GM04503 (cell line): ENCODE measurements at places on chromosomes 4 and X.
A peak's percentile ranks its signal among the peaks of the same experiment; 100 is the strongest.

DNA sequence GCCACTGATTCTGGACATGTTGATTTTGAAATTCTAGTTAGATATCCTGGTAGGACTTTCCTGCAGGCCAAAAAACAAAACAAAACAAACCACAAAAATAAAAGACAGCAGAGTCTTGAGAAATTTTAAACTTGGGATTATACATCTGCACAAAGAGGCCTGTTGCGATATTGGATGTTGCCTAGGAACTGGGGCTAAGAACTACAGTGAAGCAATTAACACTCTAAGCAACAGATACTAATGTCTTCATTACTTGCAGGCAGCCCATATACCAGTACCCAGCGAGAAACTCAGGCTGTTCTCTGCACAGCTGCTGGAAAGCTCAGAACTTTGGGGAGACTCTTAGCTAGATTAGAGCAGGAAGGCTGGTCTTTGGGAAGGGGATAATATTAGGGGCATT lies 69.1 kb upstream of the SCOC start:
- DNase-seq: no peak

DNA sequence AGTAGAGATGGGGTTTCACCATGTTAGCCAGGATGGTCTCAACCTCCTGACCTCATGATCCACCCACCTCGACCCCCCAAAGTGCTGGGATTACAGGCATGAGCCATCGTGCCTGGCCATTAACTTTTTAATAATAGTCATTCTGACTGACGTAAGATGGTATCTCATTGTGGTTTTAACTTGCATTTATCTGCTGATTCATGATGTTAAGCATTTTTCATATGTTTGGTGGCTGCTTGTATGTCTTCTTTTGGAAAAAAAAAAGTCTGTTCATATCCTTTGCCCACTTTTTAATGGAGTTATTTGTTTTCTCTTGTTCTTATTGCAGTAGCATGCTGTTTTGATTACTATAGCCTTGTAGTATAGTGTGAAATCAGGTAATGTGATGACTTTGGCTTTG lies 45.8 kb downstream of the ANXA10 start:
- peak; percentile 12 for DNase-seq

DNA sequence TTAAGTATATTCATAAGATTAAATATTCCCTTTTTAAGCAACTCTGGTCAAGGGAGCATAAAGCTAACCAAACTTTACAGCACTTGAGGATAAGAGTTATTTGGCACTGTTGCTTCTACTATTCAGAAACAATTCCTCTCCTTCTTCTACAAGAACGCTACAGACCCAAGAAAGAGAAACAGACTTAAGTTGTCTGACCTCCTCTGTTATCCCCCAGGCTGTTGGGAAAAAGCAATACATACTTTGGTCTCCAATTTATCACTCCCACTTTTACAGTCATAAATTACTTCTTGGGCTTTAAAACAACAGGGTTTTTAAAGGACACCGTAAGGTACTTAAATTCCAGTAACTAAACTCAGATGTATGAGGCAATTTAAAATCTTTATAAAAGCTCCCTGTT lies 147.4 kb downstream of the COL25A1 start:
- DNase-seq: no peak

- no peak for DNase-seq
These were observed 3.9 kb downstream of the MAMLD1 start for GRCh38 chrX:150366951-150367545.

- no peak for DNase-seq
These were observed 11.6 kb downstream of the FRMPD4 start for GRCh38 chrX:12149670-12150407.

DNA sequence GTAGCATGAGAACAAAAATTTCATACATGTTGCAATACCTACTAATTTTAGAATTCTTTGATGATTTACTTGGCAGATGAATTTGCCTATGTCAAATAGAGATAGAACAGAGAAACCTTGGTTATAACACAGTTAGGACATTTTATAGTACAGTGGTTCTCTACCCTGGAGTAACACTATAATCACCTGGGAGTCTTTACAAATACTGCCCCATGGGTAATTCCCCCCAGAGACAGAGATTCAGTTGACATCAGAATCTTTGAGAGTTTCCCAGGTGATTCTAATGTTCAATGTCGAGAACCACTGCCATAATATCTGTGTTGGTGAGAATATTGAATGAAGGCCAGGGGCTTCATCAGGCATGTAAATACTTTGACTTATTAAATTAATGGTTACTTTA lies 401.3 kb upstream of the NDST4 start:
- DNase-seq: no peak

DNA sequence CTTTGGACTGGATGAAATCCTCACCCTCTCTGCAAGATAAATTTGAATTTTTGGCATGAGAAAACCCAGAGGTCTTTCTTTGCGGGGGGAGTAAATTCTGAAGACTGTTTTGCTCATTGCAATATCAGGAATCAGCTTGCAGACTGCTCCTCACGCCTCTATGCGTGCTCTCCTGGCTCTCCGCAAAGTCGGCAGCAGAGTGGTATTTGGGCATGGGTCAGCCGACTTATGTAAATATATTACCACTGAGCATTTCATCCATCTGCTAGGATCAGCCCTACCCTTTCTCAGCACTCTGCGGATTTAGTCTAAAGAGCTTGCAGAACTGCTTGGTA lies 288.0 kb downstream of the ASMT start:
- no peak for DNase-seq

GRCh38 chr4:75497133-75497532 lies 17.1 kb downstream of the RCHY1 start:
- no peak for DNase-seq

DNA sequence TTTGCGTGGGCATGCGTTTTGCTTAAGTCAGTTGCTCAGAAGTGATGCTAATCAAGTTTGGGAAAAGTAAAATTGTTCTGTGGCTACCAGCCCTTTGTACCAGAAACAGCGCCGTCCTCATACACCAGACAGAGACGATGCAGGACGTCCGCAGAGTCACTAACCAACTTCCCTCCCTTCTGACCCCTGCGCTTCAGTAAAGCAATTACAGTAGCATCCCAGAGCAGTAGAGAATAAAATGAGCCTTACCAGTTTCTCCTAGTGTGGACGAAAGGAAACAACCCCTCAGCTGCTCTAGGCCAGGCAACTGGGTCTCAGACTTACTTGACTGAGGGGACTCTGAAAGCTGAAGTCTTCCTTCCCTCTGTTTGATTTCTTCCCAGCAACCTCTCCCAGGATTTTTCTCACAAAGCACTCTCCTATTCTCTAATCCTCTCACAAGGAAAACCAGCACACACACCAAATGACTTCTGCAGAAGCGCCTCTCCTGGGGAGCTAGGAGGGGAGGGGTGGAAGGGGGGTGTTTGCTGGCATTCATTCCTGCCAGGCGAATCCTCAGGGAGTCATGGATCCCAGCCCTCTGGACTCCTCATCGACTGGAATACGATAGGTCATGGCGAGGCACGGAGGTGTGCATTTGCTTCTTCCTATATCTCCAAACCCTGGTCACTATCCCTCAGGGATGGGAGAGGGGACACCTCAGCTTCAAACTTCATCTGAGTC lies 56.0 kb upstream of the MID1 start:
- DNase-seq: no peak

- no peak for DNase-seq
These were observed 3.2 kb downstream of the MAPK10 start for GRCh38 chr4:86356425-86357210.

DNA sequence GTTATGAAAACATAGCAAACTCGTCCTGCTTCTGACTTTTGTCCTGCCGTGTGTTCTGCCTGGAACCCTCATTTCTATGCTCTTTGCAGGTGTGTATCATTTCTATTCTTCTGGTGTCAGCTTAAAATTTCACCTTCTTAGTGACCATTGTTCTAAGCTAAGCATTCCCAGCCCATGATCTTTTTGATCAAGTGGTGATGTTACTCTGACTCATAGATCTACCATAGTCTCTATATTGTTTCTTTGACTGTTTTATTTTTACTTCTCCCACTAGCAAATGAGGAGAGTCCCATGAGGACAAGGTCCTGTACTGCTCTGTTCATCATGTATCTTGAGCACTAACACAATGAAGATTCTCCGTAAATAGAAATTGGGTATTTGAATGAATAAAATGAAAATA lies 14.1 kb upstream of the CXCL6 start:
- no peak for DNase-seq

DNA sequence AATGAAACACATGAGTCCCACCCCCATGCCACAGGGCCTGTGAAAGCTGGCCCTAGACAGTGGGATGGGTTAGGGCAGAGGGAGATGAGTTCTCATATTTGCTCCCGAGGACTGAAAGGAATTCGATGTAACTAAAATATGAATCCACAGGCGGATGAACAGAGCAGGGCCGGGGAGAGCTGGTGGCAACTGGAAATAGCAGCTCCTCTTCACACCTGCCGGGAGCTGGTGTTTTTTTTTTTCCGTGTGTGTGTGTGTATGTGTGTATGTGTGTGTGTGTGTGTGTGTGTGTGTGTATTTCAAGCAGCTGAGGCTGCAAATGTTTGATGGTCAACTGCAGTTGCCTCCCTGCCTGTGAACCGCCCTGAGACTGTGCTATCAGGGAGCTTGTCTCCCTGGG lies 115.1 kb upstream of the PSAPL1 start:
- no peak for DNase-seq

DNA sequence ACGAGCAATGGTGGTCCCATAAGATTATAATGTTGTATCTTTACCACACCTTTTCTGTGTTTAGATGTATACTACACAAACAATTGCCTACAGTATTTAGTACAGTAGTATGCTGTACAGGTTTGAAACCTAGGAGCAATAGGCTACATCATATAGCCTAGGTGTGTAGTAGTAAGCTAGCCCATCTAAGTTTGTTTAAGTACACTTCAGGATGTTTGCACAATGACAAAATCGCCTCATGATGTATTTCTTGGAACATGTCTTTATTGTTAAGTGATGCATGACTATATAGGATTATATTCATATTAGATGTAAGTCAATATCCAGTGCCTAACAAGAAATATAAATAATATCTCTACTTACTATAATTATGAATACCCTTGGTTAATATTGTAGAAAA lies 104.6 kb downstream of the SLC10A6 start:
- no peak for DNase-seq

- DNase-seq: no peak
These were observed 399.0 kb downstream of the NKX6-1 start for GRCh38 chr4:84100071-84100470.

DNA sequence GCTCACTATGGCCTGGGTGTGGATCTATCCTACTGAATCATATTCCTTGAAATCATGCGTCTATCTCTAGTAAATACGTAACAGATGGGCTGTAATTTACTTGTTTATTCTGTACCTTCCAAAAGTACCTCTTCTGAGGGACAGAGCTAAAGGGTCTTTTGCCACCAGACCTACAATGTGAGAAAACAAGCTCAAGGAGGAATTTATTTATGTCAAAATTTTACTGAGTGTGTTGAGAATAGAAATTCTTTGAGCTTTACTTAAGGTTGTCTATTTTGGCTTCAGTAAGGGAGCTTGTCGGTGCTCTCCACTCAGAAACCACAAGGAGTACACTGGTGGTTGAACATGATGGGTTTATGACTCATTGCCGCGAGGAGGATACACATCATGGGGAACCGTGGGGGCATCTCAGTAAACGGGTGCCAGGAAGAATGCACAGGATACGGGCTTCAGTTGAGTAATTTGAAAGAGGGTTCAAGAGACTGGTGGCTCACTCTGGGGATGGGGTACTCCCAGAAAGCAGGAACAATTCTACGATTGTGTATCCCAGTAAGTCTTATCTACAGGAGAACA lies 3.0 kb downstream of the ANK2 start:
- no peak for DNase-seq

DNA sequence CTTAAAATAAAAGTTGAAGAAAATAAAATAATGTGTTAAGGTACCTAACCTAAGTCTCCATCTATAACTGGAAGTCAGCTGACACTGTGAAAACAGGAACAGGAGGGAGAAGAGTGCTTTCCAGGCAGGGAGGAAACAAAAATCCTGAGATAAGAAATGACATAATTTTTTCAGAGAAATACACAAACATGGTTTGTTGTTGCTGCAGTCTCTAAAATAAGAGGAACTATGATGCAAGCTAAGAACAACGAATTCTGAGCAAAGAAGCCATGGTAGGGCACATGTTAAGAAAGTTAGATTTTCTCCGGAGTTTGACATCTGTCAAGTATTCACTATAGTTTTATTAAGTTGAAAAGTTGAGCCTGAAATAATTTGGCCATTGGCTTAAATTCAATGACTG lies 26.9 kb downstream of the PAPSS1 start:
- no peak for DNase-seq

DNA sequence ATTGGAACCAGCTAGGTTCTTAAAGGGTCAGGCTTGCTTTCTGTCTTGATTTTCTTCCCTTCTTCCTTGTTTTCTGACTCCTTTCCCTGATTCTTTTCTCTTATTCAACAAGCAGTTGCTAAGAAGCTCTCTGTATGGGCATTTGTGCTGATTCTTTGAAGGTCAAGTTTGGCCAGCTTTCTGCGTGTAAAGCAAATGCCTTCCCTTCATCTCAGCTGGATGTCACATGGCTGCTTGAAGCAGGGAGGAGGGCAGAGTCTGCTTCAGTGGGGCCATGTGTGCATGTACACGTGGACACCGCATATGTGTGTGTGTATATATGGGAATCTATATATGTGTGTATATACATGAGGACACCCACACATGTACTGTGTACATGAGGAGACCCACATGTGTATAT lies 139.9 kb upstream of the ATP6AP2 start:
- no peak for DNase-seq

DNA sequence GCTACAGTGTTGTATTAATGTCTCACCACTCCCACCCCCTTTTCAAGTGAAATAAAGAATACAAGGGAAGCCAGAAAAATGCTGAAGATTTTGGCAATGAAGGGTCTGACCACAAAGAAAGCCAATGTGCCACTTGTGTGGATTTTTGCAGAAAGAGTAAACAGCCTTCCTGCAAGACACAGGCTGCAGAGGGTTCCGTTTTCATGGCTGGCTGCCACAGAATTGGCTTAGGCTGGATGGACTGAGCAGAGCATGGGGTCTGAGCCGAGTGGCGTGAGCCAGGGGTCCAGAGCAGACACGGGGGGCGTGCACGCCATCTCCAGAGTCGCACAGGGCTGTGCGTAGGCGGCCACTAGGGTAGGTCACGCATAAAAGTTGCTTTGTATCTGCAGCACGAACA lies 69.2 kb downstream of the MTNR1A start:
- no peak for DNase-seq
